Activated CD8-positive, alpha-beta memory T cell treated with anti-CD3 and anti-CD28 coated beads for 24 hours (primary cell): ENCODE measurements at places on chromosomes 6 and 20.

DNA sequence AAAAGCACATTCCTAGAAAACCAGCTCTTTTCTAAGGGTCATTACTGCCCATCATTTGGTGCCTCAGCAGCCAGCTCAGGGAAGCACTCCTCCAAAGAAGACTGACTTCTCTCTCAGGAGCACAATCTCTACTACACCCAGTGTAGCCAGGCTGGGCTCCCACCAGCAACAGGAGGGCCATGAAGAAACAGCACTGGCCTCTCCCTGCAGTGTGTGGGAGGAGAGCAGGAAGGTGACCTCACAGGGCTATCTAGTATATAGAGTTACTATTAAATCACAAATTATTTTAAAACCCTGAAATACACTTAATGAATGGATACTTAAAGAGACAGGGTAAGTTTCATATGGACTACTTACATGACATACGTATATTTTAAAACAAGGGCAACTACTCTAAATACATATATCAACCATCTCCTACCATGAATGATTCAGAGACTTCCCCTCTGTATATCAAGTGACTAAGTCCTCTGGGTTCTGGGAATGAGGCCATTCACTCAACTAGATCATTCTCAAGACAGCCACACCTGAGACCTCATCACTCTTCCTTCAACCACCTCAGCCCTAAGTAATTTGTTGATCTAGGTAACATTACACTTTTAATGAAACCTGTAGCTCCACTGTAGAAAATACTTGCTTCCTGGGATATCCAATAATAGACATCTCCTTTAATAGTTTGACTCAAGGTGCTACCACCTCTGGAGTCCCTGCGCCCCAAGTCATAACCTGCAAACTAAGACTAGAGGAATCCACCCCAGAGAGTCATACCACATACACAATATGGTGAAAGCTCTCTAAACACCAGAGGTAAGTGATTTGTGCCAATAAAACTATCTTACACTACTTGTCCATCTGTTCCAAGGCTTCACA is 25.2 kb downstream of the TBX18 start:
- DNase-seq: no peak

- DNase-seq: no peak
Observed at GRCh38 chr6:141463237-141463977, 669.3 kb upstream of the GJE1 start.

GRCh38 chr6:43020847-43021246 is 576 bp upstream of the RRP36 start:
- no peak for DNase-seq

DNA sequence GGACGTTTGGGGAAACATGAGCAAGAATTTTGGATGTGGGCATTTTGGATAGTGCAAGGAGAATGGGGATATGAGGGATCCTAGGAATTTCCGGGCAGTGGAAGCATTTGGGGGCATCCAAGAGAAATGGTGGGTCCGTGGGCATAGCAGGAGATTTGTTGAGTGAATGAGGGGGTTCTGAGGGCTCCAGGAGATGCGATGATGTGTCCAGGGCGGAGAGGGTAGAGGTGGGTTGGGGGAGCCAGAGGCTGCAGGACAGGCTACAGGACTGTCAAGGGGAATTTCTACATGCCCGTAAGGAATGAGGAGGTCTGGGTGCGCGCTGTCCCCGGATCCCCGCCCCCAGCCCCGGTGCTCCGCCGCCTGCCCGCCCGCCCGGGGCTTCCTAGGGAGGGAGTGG is 364 bp downstream of the FRS3 start:
- DNase-seq: peak; percentile 70
